Tibial nerve (tissue), 4 donors: ENCODE measurements at places on chromosomes 7 and 10. TPM values are rescaled to one million over a fixed set of nuclear protein-coding genes. Genes with fewer than 3 reads are reported as not detected.
A peak's percentile ranks its signal among the peaks of the same experiment; 100 is the strongest.

DNA sequence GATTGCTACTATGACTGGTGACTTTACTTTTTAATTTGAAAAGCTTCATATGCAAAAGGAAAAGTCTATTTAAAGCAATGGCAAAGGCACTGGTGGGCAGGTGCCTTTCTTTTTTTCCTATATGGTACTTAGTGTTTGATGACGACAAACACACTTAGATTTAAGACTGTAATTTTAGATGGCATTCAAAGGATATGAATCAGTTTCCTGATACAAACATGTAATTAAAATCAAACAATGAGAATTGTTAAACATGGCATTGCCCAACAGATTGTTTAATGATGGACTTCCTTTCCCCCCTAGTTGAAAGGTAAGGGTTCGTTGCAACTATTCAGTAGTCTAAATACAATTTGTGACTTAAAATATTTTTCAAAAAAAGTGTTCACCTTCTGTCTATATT is 106.5 kb upstream of the SEMA3C start:
- H3K36me3 ChIP-seq: no peaks in the 10 kb centered on the region
- H3K4me1 ChIP-seq: no peaks in the 10 kb centered on the region

DNA sequence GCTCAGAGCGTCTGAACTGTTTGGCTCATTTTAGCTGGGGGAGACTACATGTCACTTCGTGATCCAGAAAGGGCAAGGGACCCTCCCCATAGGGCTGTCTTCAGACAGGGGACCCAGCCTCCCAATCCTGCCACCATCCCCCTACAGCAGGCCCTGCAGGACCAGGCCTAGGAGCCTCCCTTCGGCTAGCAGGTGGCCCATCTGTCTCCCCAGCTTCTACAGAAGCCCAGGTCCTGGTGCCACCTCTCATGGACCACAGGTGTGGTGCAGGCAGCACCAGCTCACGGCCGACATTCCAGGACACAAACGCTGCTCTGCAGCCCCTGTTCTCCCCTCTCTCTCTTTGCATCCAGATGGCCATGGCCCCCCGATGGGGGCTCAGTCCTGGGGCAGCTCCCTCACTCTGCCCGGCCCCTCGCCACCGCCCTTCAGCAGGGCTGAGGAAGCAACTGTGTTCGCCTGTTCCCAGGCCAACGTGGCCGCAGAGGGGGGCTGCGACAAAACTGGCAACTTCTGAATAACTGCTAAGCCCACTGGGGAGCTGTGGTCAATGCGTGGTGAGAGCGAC is 10.3 kb downstream of the TECPR1 start:
- no peaks in the 10 kb centered on the region for H3K4me1 ChIP-seq
- no peak overlapping the region for H3K4me3 ChIP-seq
- no peaks in the 10 kb centered on the region for H3K27me3 ChIP-seq
- no peaks in the 10 kb centered on the region for H3K36me3 ChIP-seq
- DNase-seq: no peak

The NUDT13 gene
- 6.3 TPM for total RNA-seq

DNA sequence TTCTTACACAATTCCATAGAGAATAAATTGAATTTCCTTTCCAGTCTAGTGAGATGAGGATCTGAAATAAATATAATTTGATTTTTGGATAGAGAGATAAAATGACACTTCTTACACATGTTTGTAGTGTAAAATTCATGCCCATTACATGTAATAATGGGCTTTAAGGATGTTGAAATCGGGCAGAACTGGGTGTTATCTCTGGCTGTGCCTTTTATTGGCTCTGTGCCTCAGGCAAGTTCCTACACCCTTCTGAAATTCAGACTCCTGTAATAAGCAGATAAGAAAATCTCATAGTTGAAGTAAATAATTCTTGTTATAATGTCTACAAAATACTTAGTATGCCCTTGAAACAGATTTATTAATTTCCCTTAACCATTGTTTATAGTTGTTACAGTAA is 125.6 kb downstream of the SEMA3A start:
- H3K27ac ChIP-seq: no peak overlapping the region
- H3K4me3 ChIP-seq: no peak overlapping the region
- H3K36me3 ChIP-seq: no peaks in the 10 kb centered on the region
- no peak for DNase-seq
- no peaks in the 10 kb centered on the region for H3K4me1 ChIP-seq

- no peak overlapping the region for H3K27ac ChIP-seq
- no peaks in the 10 kb centered on the region for H3K36me3 ChIP-seq
- H3K4me3 ChIP-seq: no peak overlapping the region
- no peaks in the 10 kb centered on the region for H3K4me1 ChIP-seq
- no peaks in the 10 kb centered on the region for H3K27me3 ChIP-seq
These were observed 23.9 kb upstream of the TMEM273 start for GRCh38 chr10:49212076-49212475.

GRCh38 chr10:119190353-119190752 is 11.7 kb upstream of the PRDX3 start:
- H3K4me3 ChIP-seq: no peak overlapping the region
- DNase-seq: no peak
- H3K4me1 ChIP-seq: no peaks in the 10 kb centered on the region
- H3K27me3 ChIP-seq: no peaks in the 10 kb centered on the region

DNA sequence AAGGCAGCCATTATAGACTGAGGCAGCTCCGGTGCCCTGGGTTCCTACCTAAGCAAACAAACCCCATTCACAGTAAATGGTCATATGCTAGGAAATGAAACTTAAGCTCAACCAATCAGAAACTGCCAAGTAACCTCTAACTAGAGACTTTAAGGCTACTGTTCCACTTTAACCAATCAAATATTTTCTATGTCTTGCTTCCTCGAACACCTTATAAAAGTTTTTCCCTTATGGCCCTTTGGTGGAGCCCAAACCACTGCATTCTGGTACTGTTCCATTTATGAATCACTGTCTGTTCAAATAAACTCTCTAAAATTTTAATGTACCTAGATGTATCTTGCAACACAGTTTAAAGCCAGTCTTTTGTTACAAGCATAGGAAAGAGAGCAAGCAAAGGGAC is 361.1 kb downstream of the HGF start:
- DNase-seq: no peak
- no peaks in the 10 kb centered on the region for H3K36me3 ChIP-seq
- H3K27ac ChIP-seq: no peak overlapping the region

The HTR5A gene
- not detected for total RNA-seq

The STMP1 gene
- 23.6 TPM for total RNA-seq

The ASAH2 gene
- total RNA-seq: under 0.01 TPM

GRCh38 chr10:6301488-6302075 is 98.8 kb downstream of the PFKFB3 start:
- H3K4me1 ChIP-seq: no peaks in the 10 kb centered on the region
- H3K27ac ChIP-seq: no peak overlapping the region
- DNase-seq: no peak
- H3K27me3 ChIP-seq: no peaks in the 10 kb centered on the region

The TMEM196 gene
- total RNA-seq: not detected

DNA sequence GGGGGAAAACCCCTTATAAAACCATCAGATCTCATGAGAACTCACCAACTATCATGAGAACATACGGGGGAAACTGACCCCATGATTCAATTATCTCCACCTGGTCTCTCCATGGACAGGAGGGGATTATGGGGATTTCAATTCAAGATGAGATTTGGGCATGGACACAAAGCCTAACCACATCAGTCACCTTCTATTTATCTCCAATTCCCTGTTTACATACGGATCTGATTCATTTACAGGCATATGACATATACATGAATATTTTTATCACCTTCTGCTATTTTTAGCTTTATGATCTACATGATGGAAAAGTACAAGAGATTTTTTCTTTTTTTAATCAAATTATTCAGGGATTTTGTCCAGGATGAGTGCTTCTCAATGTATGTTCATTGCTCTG is 944.5 kb downstream of the REEP3 start:
- no peak overlapping the region for H3K27ac ChIP-seq
- H3K27me3 ChIP-seq: no peaks in the 10 kb centered on the region
- no peaks in the 10 kb centered on the region for H3K4me1 ChIP-seq
- H3K36me3 ChIP-seq: no peaks in the 10 kb centered on the region
- DNase-seq: no peak

The MAD1L1 gene
- total RNA-seq: 82.9 TPM

DNA sequence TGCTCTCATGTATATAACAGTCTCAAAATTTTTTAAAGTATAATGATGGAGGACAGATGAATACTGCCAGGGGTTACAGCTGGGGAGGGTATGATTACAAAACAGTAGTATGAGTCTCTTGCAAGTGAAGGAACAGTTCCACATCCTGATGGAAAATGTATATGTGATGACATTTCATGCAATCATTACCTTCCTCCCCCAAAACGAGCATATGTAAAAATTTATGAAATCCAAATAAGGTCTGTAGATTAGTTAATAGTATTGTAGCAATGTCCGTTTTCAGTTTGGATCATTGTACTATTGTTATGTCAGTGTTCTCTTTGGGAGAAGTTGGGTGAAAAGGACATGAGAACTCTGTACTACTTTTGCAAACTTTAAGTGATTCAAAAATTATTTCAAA is 38.0 kb downstream of the DRGX start:
- DNase-seq: no peak
- no peaks in the 10 kb centered on the region for H3K36me3 ChIP-seq
- H3K27me3 ChIP-seq: no peaks in the 10 kb centered on the region
- H3K4me1 ChIP-seq: no peaks in the 10 kb centered on the region

GRCh38 chr10:96345222-96345621 is 13.6 kb downstream of the OPALIN start:
- H3K36me3 ChIP-seq: no peaks in the 10 kb centered on the region
- no peaks in the 10 kb centered on the region for H3K27me3 ChIP-seq
- DNase-seq: no peak
- no peaks in the 10 kb centered on the region for H3K4me1 ChIP-seq
- H3K4me3 ChIP-seq: no peak overlapping the region
- H3K27ac ChIP-seq: no peak overlapping the region

DNA sequence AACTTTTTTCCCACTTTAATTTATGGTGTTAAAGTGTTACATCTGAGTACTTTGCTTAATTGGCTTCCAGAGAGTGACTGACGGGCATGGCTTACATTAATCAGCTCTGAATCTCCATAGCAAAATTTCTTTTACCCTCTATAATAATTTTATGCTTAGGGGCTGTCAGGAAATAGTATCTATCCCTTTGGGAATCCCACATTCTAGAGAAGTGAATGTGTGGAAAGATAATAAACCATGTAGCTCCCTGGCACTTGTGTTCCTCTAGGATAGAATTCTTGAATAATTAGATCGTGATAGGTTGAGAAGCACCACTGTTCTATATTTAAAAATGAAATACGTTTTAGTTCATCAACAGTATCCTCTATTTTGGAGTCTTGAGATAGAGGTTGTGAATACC is 89.6 kb downstream of the DNAJB9 start:
- no peak overlapping the region for H3K27ac ChIP-seq
- DNase-seq: no peak
- H3K4me1 ChIP-seq: no peaks in the 10 kb centered on the region
- no peak overlapping the region for H3K4me3 ChIP-seq

The EGR2 gene
- total RNA-seq: 35.4 TPM

GRCh38 chr7:18399436-18400235 is 95.9 kb upstream of the HDAC9 start:
- H3K36me3 ChIP-seq: no peaks in the 10 kb centered on the region
- DNase-seq: no peak
- no peak overlapping the region for H3K4me3 ChIP-seq
- no peaks in the 10 kb centered on the region for H3K4me1 ChIP-seq
- no peak overlapping the region for H3K27ac ChIP-seq
- H3K27me3 ChIP-seq: no peaks in the 10 kb centered on the region

GRCh38 chr7:151424799-151425198 is 15.0 kb upstream of the WDR86 start:
- peaks cover 32% of the 10 kb centered on the region for H3K4me1 ChIP-seq
- peak overlapping the region; percentile 89 for H3K27ac ChIP-seq
- no peaks in the 10 kb centered on the region for H3K36me3 ChIP-seq
- no peak overlapping the region for H3K4me3 ChIP-seq

- H3K27me3 ChIP-seq: no peaks in the 10 kb centered on the region
- no peaks in the 10 kb centered on the region for H3K36me3 ChIP-seq
- no peak overlapping the region for H3K27ac ChIP-seq
- H3K4me3 ChIP-seq: no peak overlapping the region
These were observed 6.1 kb downstream of the LRRN3 start for GRCh38 chr7:111096997-111097396.

DNA sequence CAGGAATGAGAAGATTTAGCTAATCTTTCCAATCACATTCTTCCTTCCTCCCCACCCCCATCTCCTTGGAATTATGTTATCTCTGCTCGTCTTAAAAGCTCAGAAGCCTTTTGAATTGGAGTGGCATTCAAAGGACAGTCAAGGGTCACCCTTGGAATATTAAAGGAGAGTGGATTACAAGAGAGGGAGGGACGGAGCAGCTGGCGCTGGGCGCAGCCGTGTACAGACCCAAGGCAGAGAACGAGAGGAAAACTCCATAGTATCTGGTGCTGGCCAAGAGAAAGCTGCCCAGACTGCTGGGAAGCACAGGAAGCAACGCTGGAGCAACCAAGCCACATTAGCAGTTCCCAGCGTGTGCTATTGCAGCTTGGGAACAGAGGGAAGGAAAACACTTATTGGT is 95.7 kb downstream of the POU6F2 start:
- H3K27ac ChIP-seq: no peak overlapping the region
- DNase-seq: no peak
- H3K27me3 ChIP-seq: no peaks in the 10 kb centered on the region
- no peaks in the 10 kb centered on the region for H3K4me1 ChIP-seq

The LRRC61 gene
- total RNA-seq: 19.3 TPM

The CALHM1 gene
- not detected for total RNA-seq

GRCh38 chr7:11005202-11005601 is 31.5 kb downstream of the PHF14 start:
- no peaks in the 10 kb centered on the region for H3K4me1 ChIP-seq
- H3K27me3 ChIP-seq: no peaks in the 10 kb centered on the region
- no peaks in the 10 kb centered on the region for H3K36me3 ChIP-seq
- no peak for DNase-seq
- no peak overlapping the region for H3K27ac ChIP-seq

DNA sequence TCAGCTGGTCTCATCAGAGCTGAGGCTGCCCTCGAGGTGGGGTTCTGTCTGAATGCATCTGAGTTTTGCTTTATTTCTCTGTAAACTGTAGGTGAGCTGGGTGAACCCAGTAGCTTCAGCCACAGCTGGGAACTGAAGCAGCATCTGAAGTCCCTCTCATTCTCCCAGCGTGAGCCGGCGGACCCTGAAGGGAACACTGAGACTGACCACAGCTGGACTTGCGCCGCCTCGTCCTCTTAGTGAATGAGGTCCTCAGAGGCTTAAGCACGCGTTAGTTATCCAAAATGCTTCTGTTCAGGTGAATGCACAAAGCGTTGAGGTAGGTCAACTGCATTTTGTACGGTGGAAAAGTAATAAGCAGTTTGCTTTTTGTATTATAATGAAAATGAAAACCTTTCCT is 76.6 kb downstream of the AMZ1 start:
- no peaks in the 10 kb centered on the region for H3K27me3 ChIP-seq
- H3K27ac ChIP-seq: no peak overlapping the region
- no peaks in the 10 kb centered on the region for H3K36me3 ChIP-seq
- no peak overlapping the region for H3K4me3 ChIP-seq

DNA sequence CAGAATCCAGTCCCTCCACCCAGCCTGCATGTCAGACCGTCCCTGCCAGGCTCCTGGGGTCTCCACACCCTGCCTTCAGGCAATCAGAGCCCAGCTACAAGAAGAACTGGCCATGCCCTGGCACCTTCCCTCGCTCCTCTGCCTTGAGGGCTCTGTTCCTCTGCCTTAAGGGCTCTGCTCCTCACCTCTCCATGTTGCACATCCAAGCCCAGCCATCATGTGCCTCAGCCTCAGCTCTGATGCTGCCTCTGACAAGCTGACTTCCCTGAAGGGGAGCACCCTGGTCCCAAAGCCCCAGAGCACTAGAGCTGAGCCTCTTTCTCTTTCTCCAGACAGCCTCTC is 50.3 kb upstream of the ANTXRL start:
- no peaks in the 10 kb centered on the region for H3K27me3 ChIP-seq
- no peak overlapping the region for H3K4me3 ChIP-seq
